Thyroid gland (tissue), 4 donors: ENCODE measurements at places on chromosomes 5 and 9. TPM values are rescaled to one million over a fixed set of nuclear protein-coding genes. Genes with fewer than 3 reads are reported as not detected.

DNA sequence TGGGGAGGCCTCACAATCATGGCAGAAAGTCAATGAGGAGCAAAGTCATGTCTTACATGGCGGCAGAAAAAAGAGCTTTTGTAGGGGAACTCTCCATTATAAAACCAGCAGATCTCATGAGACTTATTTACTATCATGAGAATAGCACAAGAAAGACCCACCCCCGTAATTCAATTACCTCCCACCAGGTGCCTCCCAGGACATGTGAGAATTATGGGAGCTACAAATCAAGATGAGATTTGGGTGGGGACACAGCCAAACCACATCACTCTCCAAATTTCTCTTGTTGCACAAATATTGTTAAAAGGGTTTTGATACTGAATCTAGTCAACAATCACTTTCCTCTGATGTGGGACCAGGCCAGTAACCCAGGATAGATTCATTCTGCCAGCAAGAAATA, 1176.1 kb downstream of the CDH9 start:
- no peaks in the 10 kb centered on the region for H3K4me1 ChIP-seq
- H3K27me3 ChIP-seq = no peaks in the 10 kb centered on the region
- no peak overlapping the region for H3K27ac ChIP-seq
- DNase-seq = no peak
- H3K36me3 ChIP-seq = no peaks in the 10 kb centered on the region

DNA sequence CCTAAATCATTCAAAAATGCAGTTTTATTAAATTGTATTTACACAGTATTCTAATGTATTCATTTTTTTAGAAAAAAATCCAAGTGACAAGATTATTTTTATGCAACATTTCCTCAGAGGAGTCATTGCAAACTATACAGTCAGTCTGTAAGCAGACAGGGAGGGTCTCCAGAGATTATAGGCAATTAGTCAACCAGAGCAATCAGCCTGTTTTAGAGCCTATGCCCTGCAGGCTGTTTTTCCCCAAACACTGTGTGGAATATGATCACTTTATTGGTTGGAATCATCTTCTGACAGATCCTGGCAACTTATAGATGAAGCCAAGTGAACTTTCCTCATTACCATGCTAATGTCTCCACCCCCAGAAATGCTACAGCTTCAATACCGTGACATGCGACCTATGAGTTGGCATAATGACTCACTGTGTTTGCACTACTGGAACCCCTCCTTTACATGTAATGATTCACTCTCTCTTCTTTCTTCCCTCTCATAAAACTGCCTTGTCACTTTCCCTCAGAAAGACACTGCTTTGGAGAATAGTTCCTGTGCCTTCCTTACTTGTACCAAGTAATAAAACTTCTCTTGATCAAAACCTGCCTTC, 577.7 kb upstream of the FTMT start:
- H3K4me1 ChIP-seq = no peaks in the 10 kb centered on the region
- no peaks in the 10 kb centered on the region for H3K36me3 ChIP-seq
- H3K4me3 ChIP-seq = no peak overlapping the region
- H3K27me3 ChIP-seq = no peaks in the 10 kb centered on the region
- H3K27ac ChIP-seq = no peak overlapping the region
- DNase-seq = no peak

DNA sequence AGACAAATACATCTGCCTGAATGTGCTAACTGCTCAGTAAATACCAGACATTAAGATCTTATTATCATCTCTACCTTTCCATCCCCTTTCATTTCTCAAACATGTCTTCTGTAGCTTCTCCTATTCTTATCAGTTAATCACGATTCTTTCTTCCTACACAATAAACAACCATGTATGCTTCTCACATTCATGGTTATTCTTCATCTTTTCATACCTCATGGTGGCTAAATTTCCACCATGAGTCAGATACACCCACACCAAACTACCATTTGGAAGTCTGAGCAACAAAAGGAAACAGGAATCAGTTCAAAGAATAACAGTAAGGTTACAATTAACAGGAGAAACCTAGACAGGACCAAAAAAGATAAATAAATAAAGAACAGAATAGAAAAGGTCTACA, 7.7 kb downstream of the ZNF622 start:
- DNase-seq = no peak
- no peaks in the 10 kb centered on the region for H3K4me1 ChIP-seq
- H3K36me3 ChIP-seq = peaks cover 22% of the 10 kb centered on the region
- no peak overlapping the region for H3K4me3 ChIP-seq
- no peaks in the 10 kb centered on the region for H3K27me3 ChIP-seq

DNA sequence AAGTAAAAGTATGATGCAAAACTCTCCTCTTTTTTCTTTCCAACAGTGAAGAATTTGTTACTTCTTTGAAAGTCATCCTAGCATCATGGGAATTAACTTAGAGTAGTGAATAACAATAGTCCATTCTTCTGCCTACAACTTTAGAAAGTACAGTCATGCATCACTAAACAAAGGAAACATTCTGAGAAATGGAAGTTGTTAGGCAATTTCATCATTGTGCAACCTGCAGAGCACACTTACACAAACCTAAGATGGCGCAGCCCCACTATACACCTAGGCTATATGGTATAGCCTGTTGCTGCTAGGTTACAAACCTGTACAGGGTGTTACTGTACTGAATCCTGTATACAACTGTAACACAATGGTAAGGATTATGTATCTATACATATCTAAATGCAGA, 1209.3 kb upstream of the C9orf72 start:
- H3K4me3 ChIP-seq = no peak overlapping the region
- H3K36me3 ChIP-seq = no peaks in the 10 kb centered on the region
- H3K4me1 ChIP-seq = peaks cover 6% of the 10 kb centered on the region
- H3K27ac ChIP-seq = no peak overlapping the region

- no peaks in the 10 kb centered on the region for H3K4me1 ChIP-seq
- H3K4me3 ChIP-seq = no peak overlapping the region
- H3K36me3 ChIP-seq = no peaks in the 10 kb centered on the region
- H3K27ac ChIP-seq = no peak overlapping the region
- DNase-seq = no peak
These were observed 576.1 kb downstream of the LRRC70 start for GRCh38 chr5:63154476-63155309.

- no peaks in the 10 kb centered on the region for H3K36me3 ChIP-seq
- H3K27me3 ChIP-seq = no peaks in the 10 kb centered on the region
- no peak overlapping the region for H3K4me3 ChIP-seq
- no peak overlapping the region for H3K27ac ChIP-seq
- no peaks in the 10 kb centered on the region for H3K4me1 ChIP-seq
These were observed 27.0 kb downstream of the CEL start for GRCh38 chr9:133088756-133089155.

GRCh38 chr5:55570026-55570425, 35.3 kb upstream of the PLPP1 start:
- H3K4me1 ChIP-seq = no peaks in the 10 kb centered on the region
- no peaks in the 10 kb centered on the region for H3K27me3 ChIP-seq
- DNase-seq = no peak
- peak overlapping the region; percentile 11 for H3K27ac ChIP-seq
- H3K36me3 ChIP-seq = no peaks in the 10 kb centered on the region

DNA sequence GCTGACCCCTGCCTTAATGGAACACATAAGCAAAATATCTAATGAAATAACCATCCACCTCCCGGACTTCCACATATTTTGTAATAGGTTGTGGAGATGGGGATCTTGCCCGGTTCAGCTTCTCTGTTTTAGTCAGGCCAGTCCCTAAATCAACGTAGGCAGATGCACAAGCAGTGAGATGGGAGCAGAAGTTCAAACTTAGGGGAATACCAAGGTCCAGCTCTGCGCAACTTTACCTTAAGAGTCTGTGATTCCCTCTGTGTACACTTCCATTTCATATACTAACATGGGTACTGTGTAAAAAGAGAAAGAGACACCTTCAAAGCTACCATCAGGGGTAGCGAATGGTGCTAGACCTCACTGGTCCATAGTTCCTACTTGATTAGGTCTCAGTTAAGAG, 110.9 kb downstream of the NTRK2 start:
- no peak overlapping the region for H3K4me3 ChIP-seq
- no peak for DNase-seq
- H3K27me3 ChIP-seq = no peaks in the 10 kb centered on the region
- no peaks in the 10 kb centered on the region for H3K4me1 ChIP-seq
- no peaks in the 10 kb centered on the region for H3K36me3 ChIP-seq

DNA sequence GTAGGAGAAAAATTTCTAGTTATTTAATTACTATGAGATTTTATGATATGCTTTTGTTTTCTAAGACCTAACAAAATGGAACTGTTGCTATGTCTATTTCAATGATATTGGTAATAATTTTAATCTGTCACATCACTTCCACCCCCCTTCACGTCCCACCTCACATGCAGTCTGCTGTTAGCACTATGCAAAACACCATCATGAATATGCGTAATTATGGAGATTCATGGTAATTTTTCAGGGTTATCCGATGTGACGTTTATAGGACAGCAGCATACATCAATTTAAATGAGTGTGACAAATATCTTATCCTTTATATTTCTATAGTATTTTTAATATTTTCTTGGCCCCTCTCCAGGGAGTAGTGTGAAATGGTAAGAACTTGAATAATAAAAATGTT, 283.8 kb upstream of the TMEM161B start:
- no peak overlapping the region for H3K4me3 ChIP-seq
- no peaks in the 10 kb centered on the region for H3K4me1 ChIP-seq
- no peaks in the 10 kb centered on the region for H3K36me3 ChIP-seq
- no peaks in the 10 kb centered on the region for H3K27me3 ChIP-seq
- no peak for DNase-seq
- H3K27ac ChIP-seq = no peak overlapping the region

- no peak overlapping the region for H3K27ac ChIP-seq
- H3K27me3 ChIP-seq = no peaks in the 10 kb centered on the region
- no peaks in the 10 kb centered on the region for H3K36me3 ChIP-seq
These were observed 78.1 kb downstream of the MACROH2A1 start for GRCh38 chr5:135320718-135321484.

- H3K27me3 ChIP-seq = no peaks in the 10 kb centered on the region
- no peaks in the 10 kb centered on the region for H3K36me3 ChIP-seq
- no peak overlapping the region for H3K27ac ChIP-seq
- H3K4me3 ChIP-seq = no peak overlapping the region
- no peak for DNase-seq
These were observed 105.7 kb upstream of the FAM120A start for GRCh38 chr9:93345643-93346230.

Gene PCDHGC5
- 2.0 TPM for total RNA-seq

Gene OTP
- total RNA-seq = not detected

Gene ARHGEF37
- 5.6 TPM for total RNA-seq

Gene OLFML2A
- 47.1 TPM for total RNA-seq

Gene EQTN
- 0.45 TPM for total RNA-seq
